ENCODE measurements at places on chromosomes 13 and 19.

GRCh38 chr13:111361046-111361872 lies 40.8 kb downstream of the TEX29 start:
- DNase-seq = no peak

- no peak for DNase-seq
These were observed 3.5 kb downstream of the SELENOV start for GRCh38 chr19:39518458-39518857.

DNA sequence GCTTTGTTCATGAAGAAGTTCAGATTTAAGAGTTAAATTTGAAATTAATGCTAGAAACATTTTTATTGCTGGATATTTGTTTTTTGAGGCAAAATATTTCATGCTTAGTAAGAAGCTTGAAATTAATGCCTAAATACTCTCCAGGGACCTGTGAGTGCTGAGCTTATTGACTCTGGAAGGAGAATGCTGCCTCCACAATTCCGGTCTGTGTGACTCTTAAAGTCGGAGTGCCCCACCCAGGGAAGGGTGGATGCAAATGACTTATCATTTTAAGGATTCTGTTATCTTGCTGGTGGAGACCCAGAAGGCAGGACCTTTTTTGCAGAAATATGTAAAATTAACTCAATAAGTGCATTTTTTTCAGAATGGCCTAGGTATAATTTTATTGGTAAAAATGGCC lies 143.8 kb upstream of the RXFP2 start:
- DNase-seq = no peak

- no peak for DNase-seq
These were observed 109.7 kb downstream of the NUFIP1 start for GRCh38 chr13:44879452-44880058.

- DNase-seq = no peak
These were observed 12.6 kb upstream of the GARRE1 start for GRCh38 chr19:34241513-34242337.

GRCh38 chr13:106484537-106485193 lies 50.8 kb downstream of the EFNB2 start:
- DNase-seq = no peak
